ENCODE measurements at places on chromosomes 2 and 18. TPM values are rescaled to one million over a fixed set of nuclear protein-coding genes. Genes with fewer than 3 reads are reported as not detected.

- DNase-seq: no peak
Measured at GRCh38 chr2:119549241-119549640, 5.0 kb downstream of the CFAP221 start.

DNA sequence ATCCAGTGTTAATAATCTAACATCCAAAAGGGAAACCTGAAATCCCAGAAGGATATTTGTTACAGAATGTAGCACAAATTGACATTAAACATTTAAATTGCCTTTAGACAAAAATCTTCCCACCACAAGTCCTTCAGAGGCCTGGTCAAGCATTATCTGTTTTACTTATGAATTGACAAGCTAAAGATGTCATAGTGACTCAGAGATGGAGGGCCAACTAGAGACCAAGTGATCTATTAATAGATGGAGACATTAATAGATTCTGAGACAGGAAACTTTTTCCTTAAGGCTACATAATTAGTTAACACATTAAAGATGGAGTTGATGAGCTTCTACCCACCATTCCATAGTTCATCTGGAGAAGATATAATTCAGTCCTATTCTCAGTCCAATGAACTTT, 526.2 kb downstream of the IRS1 start:
- DNase-seq: no peak

GRCh38 chr18:77376043-77376732, 126.5 kb downstream of the GALR1 start:
- no peak for DNase-seq

The PECR gene
- total RNA-seq: 33.7 TPM

DNA sequence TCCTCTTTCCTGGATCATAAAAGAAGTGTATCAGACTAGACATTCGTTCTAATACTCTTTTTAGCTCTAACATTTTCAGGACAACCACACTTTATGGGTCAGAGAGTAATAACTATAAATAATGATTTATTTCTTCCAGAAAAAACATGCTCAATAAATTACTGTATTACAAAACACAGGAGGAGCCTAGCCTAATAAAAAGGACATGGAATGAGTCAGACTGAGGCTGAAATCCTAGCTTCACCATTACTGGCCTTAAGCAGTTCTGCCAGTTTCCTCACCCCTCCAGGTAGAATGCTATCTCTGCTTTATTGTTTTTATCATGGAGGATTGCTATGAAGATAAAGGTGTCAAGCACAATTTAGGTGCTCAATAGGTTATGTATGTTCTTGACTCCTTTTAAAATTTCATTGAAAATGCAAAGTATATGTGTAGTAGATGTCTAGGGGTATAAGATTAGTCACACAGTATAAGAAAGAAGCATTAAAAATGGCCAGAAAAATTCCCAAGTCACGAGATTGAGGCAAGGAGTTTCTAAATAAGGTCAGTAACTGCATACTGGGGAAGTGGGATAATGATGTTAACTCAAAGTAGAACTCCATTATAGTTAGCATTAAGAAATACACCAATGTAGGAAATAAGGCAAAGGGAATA, 105.5 kb upstream of the NEUROD1 start:
- DNase-seq: no peak
